ENCODE measurements at places on chromosomes 3 and 15.
A peak's percentile ranks its signal among the peaks of the same experiment; 100 is the strongest.

DNA sequence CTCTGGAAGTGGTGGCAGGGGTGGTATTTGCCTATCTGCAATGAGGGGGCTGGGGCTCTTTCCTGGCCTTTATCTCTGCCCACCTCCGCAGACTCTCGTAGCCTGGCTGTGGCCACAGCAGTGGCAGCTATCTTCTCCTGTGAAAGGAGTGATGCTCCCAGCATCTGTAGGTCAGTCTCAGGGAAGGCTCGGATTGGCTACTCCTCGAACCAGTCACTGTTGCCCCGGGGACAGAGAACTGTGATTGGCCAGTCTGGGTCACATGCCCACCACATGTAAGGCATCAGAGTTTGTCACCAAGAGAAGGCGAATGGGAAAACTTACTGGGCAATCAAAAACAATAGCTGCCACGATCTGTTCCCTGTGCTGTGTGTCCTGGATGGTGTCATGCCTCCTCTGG lies 30.1 kb upstream of the FGD5 start:
- H3K27ac ChIP-seq = no peak overlapping the region
- no peaks in the 10 kb centered on the region for H3K27me3 ChIP-seq
- H3K4me1 ChIP-seq = no peaks in the 10 kb centered on the region
- H3K36me3 ChIP-seq = no peaks in the 10 kb centered on the region
- H3K4me3 ChIP-seq = no peak overlapping the region

GRCh38 chr3:126266291-126266840 lies 86.0 kb upstream of the ALDH1L1 start:
- no peak overlapping the region for H3K4me3 ChIP-seq
- no peak for DNase-seq
- H3K36me3 ChIP-seq = no peaks in the 10 kb centered on the region
- H3K4me1 ChIP-seq = no peaks in the 10 kb centered on the region
- peaks cover 19% of the 10 kb centered on the region for H3K27me3 ChIP-seq

- peaks cover 20% of the 10 kb centered on the region for H3K4me1 ChIP-seq
- no peak overlapping the region for H3K27ac ChIP-seq
- DNase-seq = no peak
- no peaks in the 10 kb centered on the region for H3K36me3 ChIP-seq
- H3K27me3 ChIP-seq = no peaks in the 10 kb centered on the region
These were observed 117.7 kb downstream of the CCNL1 start for GRCh38 chr3:157042226-157042625.

- no peaks in the 10 kb centered on the region for H3K4me1 ChIP-seq
- H3K36me3 ChIP-seq = no peaks in the 10 kb centered on the region
- H3K4me3 ChIP-seq = no peak overlapping the region
- DNase-seq = no peak
These were observed 258.1 kb downstream of the TIGIT start for GRCh38 chr3:114551770-114552526.

GRCh38 chr15:39641191-39641889 lies 60.5 kb downstream of the THBS1 start:
- no peak overlapping the region for H3K4me3 ChIP-seq
- H3K27ac ChIP-seq = no peak overlapping the region
- H3K27me3 ChIP-seq = no peaks in the 10 kb centered on the region
- H3K36me3 ChIP-seq = no peaks in the 10 kb centered on the region
- DNase-seq = no peak
- H3K4me1 ChIP-seq = no peaks in the 10 kb centered on the region

DNA sequence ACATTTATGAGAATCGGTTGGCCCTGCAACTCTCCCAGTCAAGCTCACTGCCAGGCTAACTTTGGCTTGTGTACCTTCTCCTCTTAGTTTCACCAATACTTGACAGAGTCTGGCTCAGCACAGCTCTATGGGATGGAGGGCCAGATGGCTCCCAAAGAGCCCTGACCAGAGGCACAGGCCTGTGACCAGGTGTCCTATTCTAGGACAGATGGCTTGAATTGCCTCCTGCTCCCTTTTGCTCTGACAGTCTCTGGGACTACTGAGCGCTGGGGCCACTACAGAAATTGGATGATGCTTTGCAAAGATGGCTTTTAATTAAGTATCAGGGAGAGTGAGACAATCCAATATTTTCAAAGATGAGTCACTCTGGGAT lies 10.3 kb upstream of the ARID3B start:
- H3K27ac ChIP-seq = no peak overlapping the region
- no peaks in the 10 kb centered on the region for H3K27me3 ChIP-seq
- no peak for DNase-seq
- H3K4me1 ChIP-seq = peaks cover 30% of the 10 kb centered on the region

- DNase-seq = no peak
- no peaks in the 10 kb centered on the region for H3K27me3 ChIP-seq
- no peak overlapping the region for H3K4me3 ChIP-seq
- peaks cover 7% of the 10 kb centered on the region for H3K4me1 ChIP-seq
These were observed 55.6 kb upstream of the DLG1 start for GRCh38 chr3:197353867-197354567.

DNA sequence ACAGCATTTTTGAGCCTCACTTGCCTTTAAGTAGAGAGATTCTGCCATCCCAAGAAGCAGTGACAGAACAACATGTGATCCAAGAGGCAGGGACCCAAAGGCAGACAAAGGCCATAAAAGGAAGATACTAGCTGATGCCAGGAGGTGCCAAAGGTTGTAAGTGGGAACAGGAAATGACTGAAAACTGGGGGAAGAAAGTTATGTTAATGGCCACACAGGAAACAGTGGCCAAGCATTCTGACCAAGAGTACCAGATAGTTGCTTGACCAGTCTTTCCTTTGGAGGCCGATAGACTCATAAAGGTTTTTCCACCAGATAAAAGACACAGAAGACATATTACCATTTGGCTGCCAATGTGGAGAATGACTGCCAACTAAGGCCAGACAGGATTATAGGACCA lies 274.5 kb upstream of the PEX5L start:
- no peaks in the 10 kb centered on the region for H3K36me3 ChIP-seq
- H3K4me1 ChIP-seq = no peaks in the 10 kb centered on the region
- no peak for DNase-seq
- H3K27ac ChIP-seq = no peak overlapping the region
- H3K27me3 ChIP-seq = no peaks in the 10 kb centered on the region
- no peak overlapping the region for H3K4me3 ChIP-seq

GRCh38 chr3:46900007-46900292 lies 22.4 kb downstream of the PTH1R start:
- no peak overlapping the region for H3K27ac ChIP-seq
- no peaks in the 10 kb centered on the region for H3K36me3 ChIP-seq
- DNase-seq = no peak
- peaks cover 10% of the 10 kb centered on the region for H3K27me3 ChIP-seq
- no peak overlapping the region for H3K4me3 ChIP-seq

DNA sequence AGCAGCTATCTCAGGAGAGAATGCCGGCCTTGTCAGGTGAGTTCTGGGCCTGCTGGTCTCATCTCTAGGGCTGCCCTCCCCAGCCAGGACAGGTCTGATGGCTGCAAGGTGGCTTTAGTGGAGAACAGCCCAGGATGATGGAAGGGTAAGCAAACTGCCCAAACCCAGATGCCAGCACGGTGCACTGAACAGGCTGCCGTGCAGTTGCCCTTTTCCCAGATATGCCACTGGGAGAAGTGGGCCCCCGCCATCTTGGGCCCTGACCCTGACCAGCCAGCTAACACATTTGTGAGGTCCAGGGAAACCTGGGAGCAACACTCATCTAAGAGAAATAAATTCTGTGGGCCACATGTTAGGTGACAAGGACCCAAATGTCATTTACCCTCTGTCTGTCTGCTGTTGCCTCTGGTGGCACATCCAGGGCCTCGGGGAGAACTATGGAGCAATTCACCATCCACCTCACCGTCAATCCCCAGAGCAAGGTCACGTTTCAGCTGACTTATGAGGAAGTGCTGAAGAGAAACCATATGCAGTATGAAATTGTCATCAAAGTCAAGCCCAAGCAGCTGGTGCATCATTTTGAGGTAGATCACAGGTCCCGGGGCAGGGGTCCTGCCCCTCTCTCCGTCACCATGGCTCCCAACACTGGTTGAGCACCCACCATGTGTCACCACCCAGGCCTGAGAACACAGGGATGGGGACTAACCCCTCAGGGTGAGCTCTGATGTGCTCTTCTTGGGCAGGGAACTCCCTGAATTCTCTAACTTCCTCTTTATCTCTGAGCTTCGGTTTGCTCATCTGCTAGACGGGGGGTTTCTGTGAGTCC lies 1.8 kb downstream of the ITIH1 start:
- H3K4me3 ChIP-seq = no peak overlapping the region
- H3K4me1 ChIP-seq = no peaks in the 10 kb centered on the region

GRCh38 chr15:49423021-49423420 lies at the start of gene FGF7:
Gene FGF7 (plus strand): TSS chr15:49423242. CDS start chr15:49424298, 1,056 bp downstream.
- no peaks in the 10 kb centered on the region for H3K27me3 ChIP-seq
- DNase-seq = no peak
- no peak within 1 kb of the TSS for H3K4me3 ChIP-seq
- H3K36me3 ChIP-seq = no peaks in the 10 kb centered on the region
- H3K27ac ChIP-seq = no peak within 1 kb of the TSS

GRCh38 chr3:181626036-181626435 lies 85.7 kb upstream of the SOX2 start:
- no peaks in the 10 kb centered on the region for H3K36me3 ChIP-seq
- H3K27me3 ChIP-seq = no peaks in the 10 kb centered on the region
- DNase-seq = no peak
- peaks cover 11% of the 10 kb centered on the region for H3K4me1 ChIP-seq
- no peak overlapping the region for H3K4me3 ChIP-seq
- H3K27ac ChIP-seq = no peak overlapping the region

DNA sequence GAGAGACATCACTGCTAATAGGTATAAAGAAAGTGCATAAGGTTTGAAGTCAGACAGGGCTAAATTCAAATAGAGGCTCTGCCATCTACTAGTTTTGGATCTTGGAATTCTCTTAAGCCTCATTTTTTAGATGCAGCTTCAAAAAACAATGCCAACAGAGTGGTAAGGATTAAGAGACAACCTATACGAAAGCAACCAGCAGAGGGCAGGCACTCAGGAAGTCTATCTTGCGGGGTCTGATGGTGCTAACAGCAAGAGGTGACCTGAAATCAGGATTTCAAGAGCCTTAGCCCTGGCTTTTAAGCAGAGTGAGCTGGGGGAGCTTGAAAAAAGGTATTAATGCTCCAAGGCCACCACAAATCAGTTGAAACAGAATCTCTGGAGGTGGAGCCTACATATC lies 40.7 kb downstream of the LDHAL6B start:
- no peaks in the 10 kb centered on the region for H3K27me3 ChIP-seq
- H3K4me1 ChIP-seq = peaks cover 24% of the 10 kb centered on the region
- no peaks in the 10 kb centered on the region for H3K36me3 ChIP-seq
- no peak overlapping the region for H3K27ac ChIP-seq

- no peak overlapping the region for H3K4me3 ChIP-seq
- H3K4me1 ChIP-seq = peaks cover 34% of the 10 kb centered on the region
- H3K36me3 ChIP-seq = no peaks in the 10 kb centered on the region
- no peak for DNase-seq
These were observed 93.1 kb downstream of the AKAP13 start for GRCh38 chr15:85473455-85473854.

GRCh38 chr3:128060473-128061381 lies 8.5 kb downstream of the SEC61A1 start:
- H3K27ac ChIP-seq = no peak overlapping the region
- H3K4me1 ChIP-seq = no peaks in the 10 kb centered on the region
- peaks cover 45% of the 10 kb centered on the region for H3K36me3 ChIP-seq
- no peaks in the 10 kb centered on the region for H3K27me3 ChIP-seq

GRCh38 chr3:79297245-79297960 lies 470.4 kb downstream of the ROBO1 start:
- H3K27ac ChIP-seq = no peak overlapping the region
- H3K4me3 ChIP-seq = no peak overlapping the region
- H3K36me3 ChIP-seq = no peaks in the 10 kb centered on the region
- no peaks in the 10 kb centered on the region for H3K4me1 ChIP-seq
- no peak for DNase-seq

GRCh38 chr15:68888419-68888818 lies 41.9 kb upstream of the SPESP1 start:
- peak; percentile 27 for DNase-seq
- H3K4me3 ChIP-seq = peak overlapping the region; percentile 57
- H3K4me1 ChIP-seq = peaks cover 4% of the 10 kb centered on the region
- no peaks in the 10 kb centered on the region for H3K36me3 ChIP-seq

- DNase-seq = no peak
- H3K27ac ChIP-seq = no peak overlapping the region
- H3K4me1 ChIP-seq = no peaks in the 10 kb centered on the region
- H3K4me3 ChIP-seq = no peak overlapping the region
- no peaks in the 10 kb centered on the region for H3K27me3 ChIP-seq
These were observed 193.6 kb downstream of the EPHA3 start for GRCh38 chr3:89300981-89301380.

GRCh38 chr3:154119951-154120350 lies 1.2 kb upstream of the ARHGEF26 start:
- no peaks in the 10 kb centered on the region for H3K36me3 ChIP-seq
- H3K27me3 ChIP-seq = no peaks in the 10 kb centered on the region
- H3K27ac ChIP-seq = no peak overlapping the region
- no peak for DNase-seq
- no peak overlapping the region for H3K4me3 ChIP-seq

DNA sequence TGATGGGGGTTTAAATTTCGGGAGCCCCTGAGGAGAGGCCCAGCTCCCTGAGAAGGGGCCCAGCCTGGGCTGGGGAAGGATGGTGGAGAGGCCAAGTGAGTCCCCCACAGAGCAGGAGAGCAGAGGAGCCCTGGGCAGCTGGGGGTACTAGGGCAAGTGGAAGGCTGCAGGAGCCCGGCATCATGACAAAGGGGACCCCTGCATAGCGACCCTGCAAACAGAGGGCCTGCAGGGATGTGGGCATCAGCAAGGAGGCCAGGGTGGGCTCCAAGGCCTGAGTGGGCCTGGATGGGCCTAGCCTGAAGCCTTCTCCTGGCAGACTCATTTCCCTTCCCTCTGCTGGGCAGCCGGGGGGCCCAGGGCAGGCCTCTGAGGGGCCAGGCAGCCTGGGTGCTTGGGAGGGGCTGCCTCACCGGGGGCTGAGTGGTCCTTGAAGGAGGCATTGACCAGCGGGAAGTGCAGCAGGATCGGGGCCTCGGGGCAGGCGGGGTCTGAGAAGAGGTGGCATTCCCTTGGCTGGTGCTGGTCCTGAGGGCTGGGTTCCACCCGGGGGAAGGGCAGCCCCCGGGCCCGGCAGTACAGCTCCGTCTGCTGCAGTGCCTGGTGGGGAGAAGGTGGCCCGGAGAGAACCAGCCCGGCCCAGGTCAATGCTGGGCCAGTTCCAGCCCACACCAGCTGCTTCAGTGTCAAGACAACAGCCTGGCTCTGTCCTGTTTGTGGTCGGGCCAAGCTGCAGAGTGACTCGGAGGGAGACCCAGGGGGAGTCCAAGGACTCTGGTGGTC lies 24.7 kb downstream of the PLA2G4D start:
- peaks cover 3% of the 10 kb centered on the region for H3K4me1 ChIP-seq
- DNase-seq = no peak
- no peaks in the 10 kb centered on the region for H3K27me3 ChIP-seq
- no peak overlapping the region for H3K27ac ChIP-seq
- no peak overlapping the region for H3K4me3 ChIP-seq

DNA sequence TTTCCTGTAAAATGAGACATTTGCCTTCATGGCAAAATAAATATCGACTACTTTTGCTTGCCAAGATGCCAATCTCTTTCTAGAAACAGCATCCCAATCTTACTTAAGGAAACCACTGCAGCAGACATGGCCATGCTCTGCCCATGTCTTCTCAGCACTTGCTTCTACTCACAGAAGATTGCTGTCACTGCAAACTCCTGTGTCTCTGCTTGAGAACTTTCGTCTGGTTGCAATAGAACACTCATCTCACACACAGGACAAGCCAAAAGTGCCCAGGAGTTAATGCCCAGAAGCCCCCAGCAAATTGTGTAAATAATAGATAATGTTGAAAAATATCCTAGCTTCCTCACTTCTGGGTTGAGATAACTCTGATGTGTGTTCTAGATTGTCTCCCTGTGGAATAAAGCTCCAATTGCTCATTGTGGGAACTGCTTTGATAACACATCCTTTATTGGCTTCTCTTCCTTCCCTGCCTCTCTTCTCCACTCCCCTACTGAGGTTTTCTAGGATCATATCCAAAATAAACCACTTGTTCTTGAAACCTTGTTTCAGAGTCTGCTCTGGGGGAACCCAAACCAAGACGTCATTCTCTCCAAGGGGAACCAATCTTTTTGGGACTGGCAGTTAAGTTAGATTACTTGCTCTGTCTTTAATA lies 156.3 kb upstream of the STRIT1 start:
- no peak for DNase-seq

Data from MM.1S (cell line).